MM.1S (cell line): ENCODE measurements at places on chromosomes 2 and 18.

DNA sequence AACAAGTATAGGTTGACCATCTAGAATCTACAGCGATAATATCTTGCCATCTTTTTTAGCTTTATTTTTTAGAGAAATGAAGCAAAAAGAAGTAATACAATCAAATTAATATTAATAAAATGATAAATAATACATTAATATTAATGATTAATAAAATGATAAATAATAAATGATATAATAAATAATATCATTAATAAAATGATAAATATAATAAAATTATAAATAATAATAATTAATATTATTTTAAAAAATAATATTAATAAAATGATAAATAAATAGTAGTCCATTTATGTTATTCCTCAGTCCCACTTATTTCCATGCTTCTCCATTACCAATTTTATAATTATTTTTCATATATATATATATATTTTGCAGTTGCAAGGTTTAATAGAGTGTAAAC lies 3.2 kb upstream of the REG3A start:
- DNase-seq = no peak

GRCh38 chr2:201118121-201118960 lies 2.4 kb downstream of the CFLAR start:
- DNase-seq = peak; percentile 93

- no peak for DNase-seq
These were observed 160.3 kb upstream of the COL3A1 start for GRCh38 chr2:188813857-188814256.

DNA sequence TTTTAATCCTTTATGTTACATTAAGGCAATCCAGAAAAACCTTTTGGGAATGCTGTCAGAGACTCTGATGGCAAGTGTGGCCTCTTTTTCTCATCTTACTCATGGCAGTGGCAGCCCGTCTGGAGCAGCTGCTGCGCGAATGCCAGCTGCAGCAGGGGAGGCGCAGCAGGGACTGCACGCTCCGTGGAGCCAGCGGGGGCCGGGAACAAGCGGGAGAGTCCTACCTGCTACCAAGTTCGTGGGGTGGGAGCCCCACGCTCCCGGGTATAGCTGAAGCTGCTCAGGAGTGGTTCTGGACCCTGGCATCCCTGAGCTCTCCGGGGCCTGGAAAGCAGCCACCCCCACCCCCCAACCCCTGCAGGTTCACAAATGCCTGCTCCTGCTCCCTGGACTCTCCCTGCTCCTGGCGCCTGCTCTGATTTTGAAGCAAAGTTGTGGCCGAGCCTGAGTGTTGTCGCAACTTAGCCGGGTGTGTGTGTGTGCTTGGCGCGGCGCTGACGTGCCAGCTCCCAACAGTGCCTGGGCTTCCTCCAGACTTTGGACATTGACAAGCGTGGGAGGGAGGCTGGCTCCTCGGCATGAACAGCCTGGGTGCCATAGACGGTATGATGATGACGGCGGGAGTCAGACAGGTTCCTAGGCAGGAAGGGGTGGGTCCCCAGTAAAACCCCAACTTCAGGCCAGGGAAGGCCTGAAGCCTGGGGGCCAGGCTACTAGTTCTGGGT lies 21.7 kb downstream of the TMX3 start:
- no peak for DNase-seq

- no peak for DNase-seq
These were observed 217.1 kb upstream of the DLGAP1 start for GRCh38 chr18:4672162-4672561.

DNA sequence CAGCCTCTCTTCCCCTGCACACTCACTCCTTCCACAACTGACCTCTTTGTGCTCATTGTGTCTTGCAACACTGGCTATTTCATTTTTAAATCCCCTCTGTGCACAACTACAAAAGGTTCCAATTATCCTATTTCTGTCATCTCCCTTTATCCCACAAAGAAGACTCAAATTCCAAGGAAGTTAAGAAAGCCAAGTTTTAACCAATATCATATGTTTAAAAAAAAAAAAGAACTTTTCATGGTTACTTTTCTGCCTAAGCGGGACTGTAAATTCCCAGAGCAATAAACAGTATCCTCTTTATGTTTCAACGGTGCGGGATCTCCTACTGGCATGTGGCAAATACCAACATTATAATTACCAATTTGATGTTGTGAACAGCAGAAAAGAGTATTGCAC lies 83.8 kb downstream of the DOCK10 start:
- DNase-seq = no peak

DNA sequence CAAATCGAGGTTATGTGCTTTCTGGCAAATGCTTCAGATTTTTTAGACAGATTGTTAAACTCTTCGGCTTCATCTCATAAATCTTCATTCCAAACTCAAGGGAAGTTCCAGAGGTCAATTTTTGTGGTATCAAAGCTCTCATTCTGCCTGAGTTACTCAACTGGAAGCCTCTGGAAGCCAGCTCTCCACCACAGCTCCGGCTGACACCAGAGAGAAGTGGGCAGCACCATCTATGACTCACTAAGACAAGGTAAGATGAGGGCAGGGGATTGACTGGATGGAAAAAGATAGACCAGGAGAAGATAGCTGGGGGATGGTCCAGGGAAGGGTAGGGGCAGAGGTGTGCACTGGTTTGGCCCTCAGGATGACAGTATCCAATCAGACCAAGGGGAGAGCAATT lies 137.3 kb upstream of the HNRNPA3 start:
- DNase-seq = no peak

GRCh38 chr2:239821694-239822075 lies 203.5 kb downstream of the NDUFA10 start:
- no peak for DNase-seq
